ENCODE measurements at places on chromosomes 1 and 21.

DNA sequence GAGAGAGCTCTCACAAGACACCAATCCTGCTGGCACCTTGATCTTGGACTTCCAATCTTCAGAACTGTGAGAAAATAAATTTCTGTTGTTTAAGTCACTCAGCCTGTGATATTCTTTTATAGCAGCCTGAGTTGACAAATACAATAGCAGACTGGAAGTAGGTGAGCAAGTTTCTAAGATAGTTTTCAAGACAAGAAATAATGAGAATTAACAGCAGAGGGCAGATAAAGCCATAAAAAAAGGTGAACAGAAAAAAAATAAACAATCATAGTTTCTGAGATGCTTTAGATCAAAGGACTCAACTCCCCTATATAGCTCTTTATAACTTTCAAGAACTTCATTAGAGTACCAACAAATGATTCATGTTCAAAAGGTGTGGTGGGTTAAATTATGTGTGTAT lies 119.8 kb downstream of the PLPPR5 start:
- no peak for DNase-seq

- no peak for DNase-seq
These were observed 636.9 kb downstream of the KIF26B start for GRCh38 chr1:245791410-245792312.

DNA sequence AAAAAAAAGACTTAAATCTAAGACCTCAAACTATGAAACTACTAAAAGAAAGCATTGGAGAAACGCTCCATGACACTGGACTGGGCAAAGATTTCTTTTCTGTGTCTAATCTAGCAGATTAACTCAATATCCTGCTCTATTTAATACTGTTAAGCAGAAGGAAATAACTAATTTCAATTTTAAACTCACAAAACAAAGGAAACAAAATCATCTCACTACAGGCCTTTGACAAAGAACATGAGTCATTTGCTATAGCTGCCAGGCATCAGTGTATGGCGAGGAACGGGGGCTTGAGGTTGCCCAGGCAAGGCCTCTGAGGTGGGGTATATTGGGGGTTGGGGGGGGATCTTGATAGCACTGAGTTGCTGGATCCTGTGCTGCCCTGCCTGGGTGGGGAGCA lies 20.9 kb downstream of the SZT2 start:
- no peak for DNase-seq

- no peak for DNase-seq
These were observed 1.0 kb upstream of the AK4 start for GRCh38 chr1:65146908-65147423.

DNA sequence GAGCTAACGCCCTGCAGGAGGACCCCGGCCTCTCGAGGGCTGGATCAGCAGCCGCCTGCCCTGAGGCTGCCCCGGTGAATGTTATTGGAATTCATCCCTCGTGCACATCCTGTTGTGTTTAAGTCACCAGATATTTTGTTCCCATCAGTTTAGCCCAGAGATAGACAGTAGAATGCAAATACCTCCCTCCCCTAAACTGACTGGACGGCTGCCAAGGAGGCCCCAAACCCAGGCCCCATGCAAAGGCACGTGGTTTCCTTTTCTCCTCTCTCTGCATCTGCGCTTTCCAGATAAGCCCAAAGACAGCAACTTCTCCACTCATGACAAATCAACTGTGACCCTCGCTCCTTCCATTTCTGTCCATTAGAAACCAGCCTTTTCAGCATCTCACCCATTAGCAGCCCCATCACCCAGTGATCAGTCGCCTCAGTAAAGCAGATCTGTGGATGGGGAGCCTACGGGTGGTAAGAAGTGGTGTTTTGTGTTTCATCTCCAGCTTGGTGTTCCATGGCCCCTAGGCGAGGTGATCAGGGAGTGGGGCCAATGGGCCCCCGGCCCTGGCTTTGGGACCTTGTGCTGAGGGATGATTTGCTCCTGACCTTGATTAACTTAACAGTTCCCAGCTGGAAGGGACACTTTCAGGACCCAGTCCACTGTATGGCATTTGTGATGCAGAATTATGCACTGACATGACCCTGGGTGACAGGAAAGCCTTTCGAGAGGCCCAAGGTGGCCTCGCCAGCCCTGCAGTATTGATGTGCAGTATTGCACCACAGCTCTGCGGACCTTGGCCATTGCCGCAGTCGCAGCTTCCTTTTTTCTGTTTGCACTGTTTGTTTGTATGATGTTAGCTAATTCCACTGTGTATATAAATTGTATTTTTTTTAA lies 5.2 kb downstream of the NPPA start:
- no peak for DNase-seq

- DNase-seq = no peak
These were observed 52.7 kb upstream of the ATP5PO start for GRCh38 chr21:33968080-33968994.

- DNase-seq = no peak
These were observed 55.5 kb upstream of the RGS5 start for GRCh38 chr1:163258181-163258580.

DNA sequence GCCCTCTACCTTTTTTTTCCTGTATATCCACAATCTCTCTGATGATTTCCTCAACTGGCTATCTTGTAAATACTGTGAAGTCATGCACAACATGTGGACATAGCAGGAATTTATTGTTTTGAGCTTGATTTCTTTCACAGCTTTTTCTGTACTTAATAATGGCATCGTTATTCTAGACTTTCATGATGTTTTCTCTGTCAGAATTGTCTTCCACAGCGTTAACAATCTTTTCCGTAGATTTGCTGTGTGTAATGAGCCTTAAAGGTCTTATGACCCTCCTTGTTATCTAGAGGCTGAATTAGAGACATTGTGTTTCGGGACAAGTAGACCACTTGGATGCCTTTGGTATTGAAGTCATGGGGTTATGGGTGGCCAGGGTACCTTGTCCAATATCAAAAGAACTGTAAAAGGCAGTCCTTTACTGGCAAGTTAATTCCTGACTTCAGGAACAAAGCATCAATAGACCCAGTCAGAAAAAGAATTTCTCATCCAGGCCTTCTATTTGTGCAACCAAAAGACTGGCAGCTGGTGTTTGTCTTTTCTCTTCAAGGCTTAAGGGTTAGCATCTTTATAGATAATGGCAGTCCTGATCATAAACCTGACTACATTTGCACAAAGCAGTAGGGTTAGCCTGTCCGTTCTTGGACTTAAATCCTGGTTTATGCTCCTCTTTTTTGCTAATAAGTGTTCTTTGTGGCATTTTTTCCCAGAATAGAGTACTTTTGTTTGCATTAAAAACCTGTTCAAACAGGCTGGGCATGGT lies 30.1 kb upstream of the CHAF1B start:
- DNase-seq = no peak

- DNase-seq = no peak
These were observed 8.0 kb upstream of the TMEM52 start for GRCh38 chr1:1926886-1927660.

DNA sequence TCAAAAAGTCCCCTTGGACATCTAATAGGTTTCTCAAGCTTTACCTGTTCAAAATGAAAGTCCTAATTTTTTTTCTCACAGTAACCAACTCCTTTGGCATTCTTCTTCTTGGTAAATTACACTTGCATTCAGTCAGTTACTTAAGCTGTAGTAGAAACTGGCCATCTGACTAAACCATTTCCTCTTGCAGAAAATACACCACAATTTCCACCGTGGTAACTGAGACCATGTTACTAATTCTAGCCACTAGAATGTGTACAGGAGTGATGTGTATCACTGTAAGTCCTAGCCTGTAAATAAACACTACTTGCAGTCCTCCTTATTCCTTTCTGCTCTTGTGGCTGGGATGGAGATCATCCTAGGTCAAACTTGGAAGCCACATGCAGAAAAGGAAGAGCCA lies 965.4 kb upstream of the TMPRSS15 start:
- DNase-seq = no peak

GRCh38 chr1:36344395-36344680 lies 20.9 kb upstream of the EVA1B start:
- no peak for DNase-seq

- no peak for DNase-seq
These were observed 122.7 kb downstream of the FASLG start for GRCh38 chr1:172781513-172782140.

DNA sequence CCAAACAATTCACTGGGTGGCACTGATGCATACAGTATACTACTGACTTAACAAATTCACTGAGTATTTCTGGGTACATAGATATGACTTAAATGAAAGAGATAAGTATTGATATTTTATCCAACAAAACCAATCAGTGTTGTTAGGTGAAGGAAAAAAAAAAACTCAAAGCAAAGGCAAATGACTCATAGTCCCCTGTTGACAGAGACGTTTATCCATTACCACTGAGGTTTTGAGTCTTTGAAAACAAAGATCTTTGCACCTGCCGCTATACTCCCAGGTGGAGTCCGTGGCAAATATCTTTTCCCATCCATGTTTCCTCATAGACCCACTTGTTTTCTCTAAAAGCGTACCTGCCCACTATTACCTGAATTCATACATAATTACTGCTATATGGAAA lies 18.4 kb downstream of the DYNLT5 start:
- no peak for DNase-seq

- no peak for DNase-seq
These were observed 35.5 kb downstream of the COA6 start for GRCh38 chr1:234408757-234409156.

GRCh38 chr1:204283711-204284651 lies 70.2 kb upstream of the GOLT1A start:
- DNase-seq = no peak

DNA sequence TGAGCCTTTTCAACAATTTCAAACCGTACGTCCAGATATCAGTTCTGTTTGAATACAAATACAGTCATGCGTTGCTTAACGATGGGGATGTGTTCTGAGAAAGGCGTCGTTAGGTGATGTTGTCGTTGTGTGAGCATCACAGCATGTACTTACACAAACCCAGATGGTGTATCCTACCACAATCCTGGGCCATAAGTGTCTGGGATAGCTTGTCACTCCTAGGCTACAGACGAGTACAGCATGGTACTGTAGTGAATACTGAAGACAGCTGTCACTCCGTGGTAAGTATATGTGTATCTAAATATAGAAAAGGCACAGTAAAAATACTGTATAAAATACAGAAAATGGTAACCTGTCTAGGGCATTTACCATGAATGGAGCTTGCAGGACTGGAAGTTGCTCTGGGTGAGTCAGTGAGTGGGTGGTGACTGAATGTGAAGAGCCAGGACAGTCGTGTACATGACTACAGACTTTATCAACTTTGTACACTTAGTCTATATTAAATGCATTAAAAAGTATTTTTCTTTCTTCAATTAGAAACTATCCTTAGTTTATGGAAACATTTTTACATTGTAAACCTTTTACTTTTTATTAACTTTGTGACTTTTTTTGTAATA lies 10.5 kb upstream of the OR2W3 start:
- DNase-seq = no peak

GRCh38 chr1:72062584-72062983 lies 219.8 kb downstream of the NEGR1 start:
- no peak for DNase-seq

- DNase-seq = no peak
These were observed 86.4 kb upstream of the COL6A1 start for GRCh38 chr21:45894906-45895777.

DNA sequence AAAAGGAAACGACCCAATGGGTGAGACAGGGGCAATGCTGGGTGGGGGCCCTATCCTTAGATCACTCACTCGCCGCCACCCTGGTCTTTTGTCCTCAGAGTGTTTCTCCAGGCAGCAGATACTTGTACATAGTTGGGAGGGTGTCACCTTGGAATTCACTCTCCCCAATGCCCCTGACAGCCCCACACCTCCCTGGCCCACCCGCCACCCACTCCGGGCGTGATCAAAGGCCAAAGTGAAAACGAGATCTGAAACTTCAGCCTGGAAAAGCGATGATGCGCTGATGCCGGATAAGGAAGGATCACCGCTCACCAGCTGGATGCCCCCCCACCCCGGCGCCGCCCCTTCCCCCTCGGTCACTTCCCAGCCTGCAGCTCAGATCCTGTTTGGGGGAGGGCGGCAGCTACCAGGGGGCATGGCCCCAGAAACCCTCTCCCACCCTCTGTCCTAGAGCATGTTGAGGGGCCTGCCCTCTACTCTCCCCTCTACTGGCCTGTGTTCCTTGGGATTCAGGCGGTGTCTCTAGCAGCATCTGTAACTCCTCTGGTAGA lies 33.6 kb upstream of the CASZ1 start:
- no peak for DNase-seq

DNA sequence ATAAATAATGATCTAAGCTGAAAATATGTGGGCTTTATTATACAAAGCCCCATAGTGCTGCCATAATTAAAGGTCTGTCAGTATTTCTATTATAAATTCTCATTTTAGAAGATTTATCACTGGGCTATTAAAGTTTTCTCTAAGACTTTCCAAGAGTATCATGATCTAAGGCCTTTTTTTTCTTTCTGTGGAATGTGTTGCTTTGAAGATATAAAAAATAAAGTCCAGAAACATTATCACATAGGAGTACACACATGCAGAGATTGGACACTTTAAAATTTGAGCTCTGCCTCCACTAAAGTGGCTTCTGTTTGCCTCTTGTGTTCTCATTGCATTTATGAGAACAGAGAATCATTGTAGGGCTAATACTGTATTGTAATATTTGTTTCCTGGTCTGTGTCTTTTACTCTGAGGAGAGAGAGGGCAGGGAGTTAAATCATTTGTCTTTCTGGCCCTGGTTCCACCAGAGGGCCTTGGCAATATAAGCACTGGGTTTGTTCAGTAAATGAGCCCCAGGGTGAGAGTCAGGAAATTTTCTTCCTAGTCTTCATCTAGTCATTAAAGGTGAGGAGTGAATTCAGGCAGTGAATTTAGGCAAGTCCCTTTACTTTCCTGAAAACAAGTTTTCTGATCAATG lies 70.2 kb downstream of the NFIA start:
- DNase-seq = no peak

DNA sequence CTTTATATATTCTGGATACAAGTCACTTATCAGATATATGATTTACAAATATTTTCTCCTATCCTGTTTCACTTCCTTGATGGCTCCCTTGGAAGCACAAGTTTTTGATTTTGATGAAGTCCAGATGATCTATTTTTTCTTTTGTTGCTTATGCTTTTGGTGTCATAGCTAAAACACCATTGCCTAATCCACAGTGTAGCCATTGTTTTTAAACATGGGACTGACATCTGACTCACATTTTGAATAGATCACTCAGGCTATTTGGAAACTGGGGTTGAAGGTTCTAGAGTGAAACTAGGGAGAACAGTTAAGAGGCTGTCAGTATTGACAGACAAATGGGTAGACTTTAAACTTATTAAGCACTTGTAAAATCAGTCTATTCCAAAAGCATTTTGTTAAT lies 16.6 kb downstream of the AK4 start:
- no peak for DNase-seq

DNA sequence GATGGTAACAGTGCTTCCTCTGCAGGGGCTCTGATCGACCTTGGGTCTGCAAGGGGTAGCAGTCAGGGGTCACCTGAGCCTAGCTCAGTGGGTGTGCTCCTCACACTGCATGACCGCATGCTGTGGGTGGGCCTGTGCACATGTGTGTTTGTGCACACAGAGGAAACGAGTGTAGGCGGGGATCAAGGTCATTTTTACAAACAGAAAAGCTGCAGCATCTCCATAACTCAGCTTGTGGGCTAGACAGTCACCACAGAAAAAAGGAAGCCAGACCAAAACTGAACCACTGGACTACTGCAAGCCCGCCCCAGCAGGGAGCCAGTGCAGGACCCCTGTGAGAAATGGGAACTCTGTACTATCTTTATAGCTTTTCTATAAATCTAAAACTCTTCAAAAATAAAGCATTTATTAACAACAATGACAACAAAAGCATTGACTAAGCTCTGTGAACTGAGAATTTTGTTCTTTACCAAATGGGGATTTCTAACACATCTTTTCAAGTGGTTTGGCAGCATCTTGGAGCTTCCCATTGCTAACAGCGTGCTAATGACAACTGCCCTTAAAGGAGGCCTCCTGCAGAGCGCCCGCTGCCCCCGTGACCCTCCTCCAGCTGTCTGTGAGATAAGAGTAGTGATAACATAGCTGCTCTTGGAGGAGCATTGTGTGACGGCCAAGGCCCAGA lies 19.9 kb upstream of the NEK2 start:
- DNase-seq = no peak
